ENCODE measurements at places on chromosomes 11 and 22. TPM values are rescaled to one million over a fixed set of nuclear protein-coding genes. Genes with fewer than 3 reads are reported as not detected.

Gene LRRN4CL
- total RNA-seq: 63.6 TPM

Gene LRRC74B
- 0.36 TPM for total RNA-seq

Gene ZNF215
- total RNA-seq: 7.4 TPM

Gene MS4A12
- not detected for total RNA-seq

Gene PDE2A
- 0.97 TPM for total RNA-seq

Gene LGR4
- total RNA-seq: 55.3 TPM

Gene KRTAP5-8
- not detected for total RNA-seq

Gene GGT5
- total RNA-seq: 3.3 TPM

Gene MPPED2
- not detected for total RNA-seq

Gene TTC36
- 0.24 TPM for total RNA-seq

Gene APOA4
- not detected for total RNA-seq

Gene OR52B4
- not detected for total RNA-seq

Gene CHRM1
- total RNA-seq: not detected

Gene ACR
- total RNA-seq: 0.16 TPM

Gene OR56A1
- total RNA-seq: not detected

Gene MMP7
- not detected for total RNA-seq

Gene MS4A4A
- not detected for total RNA-seq

Gene OR8G1
- total RNA-seq: not detected

Gene PRAME
- total RNA-seq: 0.49 TPM

Gene UPK3A
- not detected for total RNA-seq

Gene FBXO7
- total RNA-seq: 91.4 TPM

Gene CAPRIN1
- 210 TPM for total RNA-seq

Gene TREH
- total RNA-seq: not detected

Gene TMEM132A
- 16.0 TPM for total RNA-seq

Gene NXPE2
- total RNA-seq: 0.16 TPM

Gene TMA7B
- total RNA-seq: not detected

Gene DDIAS
- 0.73 TPM for total RNA-seq

Measured in hair follicle dermal papilla cell (primary cell).